ENCODE measurements at places on chromosomes 3 and 15.

- peak; percentile 57 for DNase-seq
Observed at GRCh38 chr15:90143166-90143655, 40.9 kb upstream of the IDH2 start.

GRCh38 chr15:60421544-60421943 is 23.8 kb upstream of the ANXA2 start:
- no peak for DNase-seq

DNA sequence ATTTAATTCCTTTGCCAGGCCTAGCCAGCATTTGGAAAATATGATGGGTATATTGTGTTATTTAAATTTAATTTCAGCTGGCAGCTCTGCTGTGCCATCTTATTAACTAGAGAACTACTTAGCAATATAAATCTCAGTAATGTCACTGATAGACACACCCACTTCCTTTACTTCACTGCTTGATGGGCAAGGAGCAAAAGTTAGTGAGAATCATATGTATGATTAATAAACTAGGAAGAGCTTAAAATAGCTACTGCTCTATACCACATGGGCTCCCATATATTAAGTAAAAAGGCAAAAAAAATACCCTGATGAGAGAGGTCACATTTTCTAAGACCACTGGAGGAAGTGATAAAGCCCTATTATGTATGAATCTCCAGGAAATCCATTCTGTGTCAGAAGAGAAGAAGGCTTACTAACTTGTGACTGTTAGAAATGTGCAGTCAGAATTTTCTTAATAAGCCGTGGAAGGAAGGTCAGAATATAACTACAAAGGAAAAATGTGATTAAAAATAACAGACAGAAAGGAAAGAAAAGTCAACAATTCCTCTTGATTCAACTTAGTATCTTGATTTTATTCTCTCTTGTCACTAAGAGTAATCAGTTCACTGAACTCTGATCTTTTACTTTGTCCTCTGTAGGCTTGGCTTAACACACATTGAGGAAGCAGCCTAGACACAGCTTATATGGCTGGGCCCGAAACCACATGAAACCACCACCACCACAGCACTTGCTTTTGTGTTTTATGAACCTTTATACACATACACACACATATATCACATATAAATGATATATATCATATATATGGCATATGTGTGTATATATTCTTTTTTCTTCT is 1233.9 kb upstream of the ALCAM start:
- DNase-seq = no peak

GRCh38 chr15:96332637-96333121 is 2.2 kb downstream of the NR2F2 start:
- DNase-seq = no peak

GRCh38 chr15:62124973-62125303 is 40.1 kb downstream of the C2CD4B start:
- DNase-seq = no peak

- no peak for DNase-seq
Observed at GRCh38 chr3:42210726-42211125, 55.3 kb downstream of the CCK start.

DNA sequence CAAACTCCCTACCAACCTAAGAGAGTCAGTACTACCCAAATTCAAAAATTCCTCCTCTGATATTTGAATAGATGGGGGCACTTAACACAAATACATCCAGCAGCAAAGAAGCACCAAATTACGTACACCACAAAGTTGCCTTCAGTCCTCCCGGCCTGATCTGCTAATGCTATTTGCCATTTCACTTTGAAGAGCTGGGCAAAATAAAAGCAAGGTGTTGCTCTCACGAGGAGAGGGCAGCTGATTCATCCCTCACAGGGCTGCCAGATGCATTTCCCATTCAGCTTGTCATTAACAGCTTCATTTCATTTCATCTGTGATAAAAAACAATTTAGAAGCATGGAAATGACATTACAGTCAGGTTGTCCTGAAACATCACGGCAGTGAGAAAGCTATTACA is 283.4 kb upstream of the VEPH1 start:
- DNase-seq = no peak

DNA sequence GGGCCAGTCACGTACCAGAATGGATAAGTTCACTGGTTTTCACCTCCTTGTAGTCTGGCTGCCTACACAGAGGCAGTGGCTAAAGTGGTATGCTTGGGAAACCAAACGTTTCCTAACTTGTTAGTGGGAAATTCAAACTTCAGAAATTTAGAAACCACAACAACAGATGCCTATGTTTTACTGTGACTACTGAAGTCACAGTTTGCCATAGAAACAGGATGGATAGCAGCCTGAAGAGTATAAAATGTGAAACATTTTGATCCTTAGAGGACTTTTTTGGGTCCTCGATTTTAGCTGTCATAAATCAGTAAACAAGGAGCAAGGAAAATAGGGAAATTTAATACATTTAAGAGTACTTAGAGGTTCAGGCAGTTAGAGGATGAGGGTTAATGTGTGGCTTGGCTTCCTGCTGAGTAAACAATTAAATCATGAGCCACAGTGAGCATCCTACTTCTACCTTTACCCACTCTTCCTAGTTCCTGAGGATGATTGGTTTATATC is 48.6 kb downstream of the CMSS1 start:
- DNase-seq = no peak

DNA sequence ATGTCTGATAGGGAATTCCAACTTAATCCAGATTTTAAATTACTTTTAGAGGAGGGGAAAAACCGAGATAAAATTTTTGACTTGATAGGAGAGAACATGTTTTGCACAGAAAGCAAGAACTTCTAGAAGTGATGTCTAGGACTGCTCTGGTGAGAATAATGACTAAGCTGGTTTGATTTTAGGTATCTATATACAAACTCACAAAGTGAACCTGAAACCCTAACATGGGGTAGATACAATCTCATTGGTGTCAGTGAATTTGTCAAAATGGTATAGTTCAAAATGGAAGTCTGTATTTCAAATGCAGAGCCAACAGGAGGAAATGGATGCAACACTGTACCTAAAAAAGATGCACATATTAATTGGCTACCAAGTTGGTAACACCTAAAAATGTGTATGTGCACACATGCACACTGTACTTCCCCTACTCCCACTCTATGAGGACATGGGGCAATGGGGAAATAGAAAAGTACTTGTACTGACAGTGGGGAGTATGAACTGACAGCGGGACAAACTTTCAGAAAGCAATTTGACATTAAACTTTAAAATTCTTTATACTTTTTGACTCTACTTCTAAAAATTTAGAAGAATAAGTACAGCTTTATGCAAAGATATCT is 53.0 kb downstream of the NR1I2 start:
- DNase-seq = no peak

DNA sequence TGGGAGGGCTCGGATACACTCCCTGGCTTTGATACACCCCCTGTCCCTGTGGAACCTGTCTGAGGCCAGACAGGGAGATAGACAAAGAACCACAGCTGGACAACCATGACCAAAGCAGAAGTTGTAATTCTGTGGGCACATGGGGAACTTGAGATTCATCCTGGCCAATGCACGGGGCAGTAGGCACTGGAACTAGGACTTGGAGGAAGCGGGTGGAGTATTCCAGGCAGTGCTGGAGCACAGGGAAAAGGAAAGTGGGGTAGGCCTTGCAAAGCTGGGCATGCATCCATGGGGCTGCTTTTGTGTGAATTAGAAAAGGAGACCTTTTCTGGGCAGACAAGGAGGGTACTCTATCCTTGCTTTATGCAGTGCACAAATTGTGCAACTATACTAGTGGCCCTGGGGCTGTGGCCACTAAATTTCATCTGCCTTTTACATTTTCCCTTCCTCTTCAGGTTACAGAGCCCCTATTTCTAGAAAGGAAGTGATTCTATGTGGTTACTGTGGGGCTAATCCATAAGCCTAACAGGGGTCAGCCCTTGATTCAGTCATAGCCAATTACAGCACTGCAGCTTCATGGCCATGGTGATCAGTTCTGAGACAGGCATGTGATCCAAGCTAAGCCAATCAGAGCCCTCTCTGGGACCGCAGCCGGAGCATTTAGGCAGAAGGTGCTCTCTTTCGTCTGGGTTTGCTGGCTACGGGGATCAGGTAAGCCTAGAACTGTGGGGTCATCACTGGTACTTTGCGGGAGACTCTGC is 21.0 kb downstream of the CRABP1 start:
- DNase-seq = no peak

DNA sequence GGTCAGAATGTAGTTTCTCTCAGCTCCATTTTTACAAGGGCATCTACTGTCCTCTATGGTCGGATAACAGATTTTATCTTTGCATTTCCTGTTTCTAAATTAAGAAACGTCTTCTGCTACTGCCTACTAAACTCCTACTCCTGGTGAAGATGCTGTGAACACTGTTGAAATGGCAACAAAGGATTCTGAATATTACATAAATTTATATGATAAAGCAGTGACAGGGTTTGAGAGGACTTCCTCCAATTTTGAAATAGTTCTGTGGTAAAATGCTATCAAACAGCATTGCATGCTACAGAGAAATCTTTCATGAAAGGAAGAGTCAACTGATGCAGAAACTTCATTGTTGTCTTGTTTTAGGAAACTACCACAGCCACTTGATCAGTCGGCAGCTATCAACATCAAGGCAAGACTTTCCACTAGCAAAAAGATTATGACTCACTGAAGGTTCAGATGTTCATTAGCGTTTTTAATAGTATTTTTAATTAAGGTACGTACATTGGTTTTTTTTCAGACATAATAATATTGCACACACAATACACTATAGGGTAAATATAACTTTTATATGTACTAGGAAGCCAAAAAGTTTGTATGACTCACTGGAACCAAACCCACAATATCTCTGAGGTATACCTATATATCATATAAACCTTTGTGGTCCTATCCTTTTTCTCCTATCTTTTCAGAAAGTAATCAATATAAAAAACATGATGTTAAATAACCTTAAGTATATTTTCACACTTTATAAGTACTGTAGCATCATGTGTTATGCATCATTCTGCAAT is 156.1 kb downstream of the STAG1 start:
- DNase-seq = no peak

DNA sequence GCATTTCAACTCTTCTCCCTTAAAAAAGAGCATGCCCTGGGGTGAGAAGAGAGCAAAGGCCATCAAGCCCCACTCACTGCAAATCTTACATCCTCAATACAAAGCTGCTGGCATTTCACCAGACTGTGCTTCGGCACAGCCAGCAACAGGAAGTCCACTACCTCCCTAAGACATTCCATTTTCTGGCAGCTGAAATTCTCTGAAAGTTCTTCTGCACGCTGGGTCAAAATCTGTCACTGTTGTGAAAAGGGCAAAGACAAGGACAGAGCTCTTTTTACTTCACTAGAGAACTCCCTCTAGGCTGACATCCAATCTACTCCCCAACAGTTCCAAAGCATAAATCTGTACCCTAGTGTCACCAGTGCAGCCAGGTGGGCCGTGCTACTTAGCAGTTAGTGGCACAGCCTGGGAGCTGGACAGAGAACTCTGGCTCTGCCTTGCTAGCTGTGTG is 6.3 kb downstream of the MTMR10 start:
- DNase-seq = no peak

DNA sequence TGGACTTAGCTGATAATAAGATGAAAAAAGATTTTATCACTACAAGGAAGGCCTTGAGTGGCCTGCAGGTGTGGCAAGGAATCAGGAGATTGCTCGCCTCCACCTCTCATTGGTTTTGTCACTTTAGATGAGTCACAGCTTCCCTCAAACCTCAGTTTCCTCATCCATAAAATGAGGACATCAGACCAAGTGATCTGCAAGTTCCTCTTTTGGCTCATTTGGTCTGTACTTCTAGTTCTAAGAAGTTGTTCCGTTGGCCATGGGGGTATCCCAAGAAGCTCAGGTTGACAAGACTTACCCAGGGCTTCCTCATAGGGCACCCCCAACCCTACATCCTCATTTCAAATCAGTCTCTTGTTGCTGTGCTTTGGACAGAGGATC is 254.1 kb downstream of the UACA start:
- DNase-seq = no peak

DNA sequence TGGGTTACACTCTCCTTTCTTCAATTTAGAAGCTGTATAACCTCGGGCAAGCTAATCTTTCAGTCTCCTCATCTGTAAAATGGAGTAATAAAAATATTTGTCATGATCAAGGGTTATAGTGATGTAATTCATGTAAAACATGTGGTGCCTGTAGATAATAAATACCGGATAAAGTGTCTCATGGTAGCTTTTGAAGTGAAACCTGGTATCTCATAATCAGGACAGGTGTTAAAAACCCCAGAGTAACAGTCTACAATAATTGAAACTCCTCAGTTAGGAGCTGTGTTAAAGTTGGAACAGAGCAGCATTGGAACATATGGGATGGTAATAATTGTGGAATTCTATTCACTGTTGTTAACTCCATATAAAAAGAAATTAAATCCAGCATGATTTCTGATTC is 884 bp upstream of the KNL1 start:
- no peak for DNase-seq

- DNase-seq = no peak
Observed at GRCh38 chr15:69127306-69127705, 33.1 kb upstream of the GLCE start.

- DNase-seq = peak; percentile 49
Observed at GRCh38 chr3:12840591-12841148, 695 bp downstream of the RPL32 start.

GRCh38 chr15:73599934-73600333 is 33.3 kb downstream of the NPTN start:
- DNase-seq = no peak

- DNase-seq = no peak
Observed at GRCh38 chr15:52559022-52559421, 9.8 kb downstream of the ARPP19 start.

- DNase-seq = no peak
Observed at GRCh38 chr3:127288921-127289705, 1.3 kb upstream of the PRR20G start.

DNA sequence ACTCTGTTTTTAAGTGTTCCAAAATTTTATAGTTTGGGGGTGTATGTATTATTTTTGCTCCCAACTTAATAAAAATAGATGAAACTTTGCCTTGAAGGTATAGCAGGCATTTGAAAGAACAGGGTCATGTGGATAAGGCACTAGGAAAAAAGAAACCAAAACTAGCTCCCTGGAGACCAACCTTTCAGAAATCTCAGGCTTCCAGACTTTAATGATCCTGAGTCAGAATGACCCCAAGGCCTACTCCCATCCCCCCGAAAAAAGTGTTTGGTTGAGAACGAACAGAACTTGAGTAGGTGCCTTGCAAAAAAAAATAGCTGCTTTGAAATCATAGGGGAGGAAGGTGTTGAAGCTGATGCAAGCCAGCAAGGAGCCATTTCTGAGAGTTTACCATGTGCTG is 309.5 kb downstream of the THSD4 start:
- DNase-seq = no peak

DNA sequence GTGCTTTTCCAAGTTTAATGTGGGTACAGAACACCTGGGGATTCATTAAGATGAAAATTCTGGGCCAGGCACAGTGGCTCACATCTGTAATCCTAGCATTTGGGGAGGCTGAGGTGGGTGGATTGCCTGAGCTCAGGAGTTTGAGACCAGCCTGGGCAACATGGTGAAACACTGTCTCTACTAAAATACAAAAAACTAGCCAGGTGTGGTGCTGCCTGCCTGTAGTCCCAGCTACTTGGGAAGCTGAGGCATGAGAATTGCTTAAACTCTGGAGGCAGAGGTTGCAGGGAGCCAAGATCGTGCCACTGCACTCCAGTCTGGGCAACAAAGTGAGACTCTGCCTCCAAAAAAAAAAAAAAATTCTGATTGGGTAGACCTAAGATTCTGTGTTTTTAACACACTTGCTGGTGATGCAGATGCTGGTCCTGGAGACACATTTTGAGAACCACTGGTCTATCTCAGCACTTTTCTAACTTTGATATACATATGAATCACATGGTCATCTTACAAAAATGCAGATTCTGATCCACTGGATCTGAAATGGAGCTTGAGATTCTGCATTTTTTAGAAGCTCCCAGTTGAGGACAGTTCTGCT is 223.8 kb upstream of the SATB1 start:
- no peak for DNase-seq
